ENCODE measurements at places on chromosomes 6 and 20.

DNA sequence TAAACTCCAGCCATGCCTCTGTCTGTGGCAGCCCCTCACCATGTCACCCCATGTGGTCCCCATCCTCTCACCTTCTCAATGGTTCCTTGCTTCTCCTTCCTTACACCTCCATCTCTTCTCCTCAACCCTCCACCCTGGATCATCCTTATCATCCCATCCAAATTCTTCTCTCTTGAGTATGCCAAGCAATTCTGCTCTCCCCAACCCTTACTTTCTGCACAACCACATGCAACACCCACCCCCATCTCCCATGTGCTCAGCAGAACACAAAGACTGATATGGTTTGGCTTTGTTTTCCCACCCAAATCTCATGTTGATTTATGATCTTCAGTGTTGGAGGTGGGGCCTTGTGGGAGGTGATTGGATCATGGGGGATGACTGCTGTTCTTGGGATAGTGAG, 42.5 kb upstream of the RALY start:
- DNase-seq, result no peak
- H3K27me3 ChIP-seq, result no peaks in the 10 kb centered on the region
- no peak overlapping the region for H3K27ac ChIP-seq
- H3K36me3 ChIP-seq, result no peaks in the 10 kb centered on the region
- no peak overlapping the region for H3K4me3 ChIP-seq

GRCh38 chr20:431012-431904, 23.2 kb downstream of the RBCK1 start:
- DNase-seq, result peak; percentile 50
- no peaks in the 10 kb centered on the region for H3K27me3 ChIP-seq
- H3K4me1 ChIP-seq, result no peaks in the 10 kb centered on the region

- peak overlapping the region; percentile 91 for H3K27ac ChIP-seq
- H3K27me3 ChIP-seq, result no peaks in the 10 kb centered on the region
- H3K4me3 ChIP-seq, result peak overlapping the region; percentile 70
- DNase-seq, result peak; percentile 16
Observed at GRCh38 chr20:35742741-35743523, 872 bp upstream of the RBM39 start.

GRCh38 chr6:124830506-124830905, 131.7 kb upstream of the RNF217 start:
- DNase-seq, result no peak
- no peaks in the 10 kb centered on the region for H3K36me3 ChIP-seq
- H3K27me3 ChIP-seq, result no peaks in the 10 kb centered on the region

- no peaks in the 10 kb centered on the region for H3K36me3 ChIP-seq
- DNase-seq, result no peak
- H3K27me3 ChIP-seq, result peaks cover 17% of the 10 kb centered on the region
- no peak overlapping the region for H3K27ac ChIP-seq
- H3K4me3 ChIP-seq, result no peak overlapping the region
Observed at GRCh38 chr6:31083742-31084354, 28.5 kb downstream of the C6orf15 start.

DNA sequence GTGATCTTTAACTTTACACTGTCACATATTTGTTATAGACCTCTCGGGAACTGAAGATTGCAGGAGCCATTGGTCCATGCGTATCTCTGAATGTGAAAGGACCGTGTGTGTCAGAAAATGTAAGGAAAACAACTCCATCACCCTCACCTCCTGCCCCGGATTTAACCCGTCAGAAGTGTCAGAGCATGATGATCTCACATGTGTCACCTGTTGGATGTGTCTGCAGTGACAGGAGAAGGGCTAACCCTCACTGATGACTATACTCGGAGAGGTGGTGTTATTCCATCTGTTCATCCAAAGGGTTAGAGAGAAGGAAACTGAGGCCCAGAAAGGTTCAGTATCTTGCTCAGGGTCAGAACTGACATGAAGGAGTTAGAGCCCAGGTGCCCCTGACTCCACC, 24.9 kb downstream of the SEC23B start:
- no peak for DNase-seq
- H3K27ac ChIP-seq, result no peak overlapping the region
- no peak overlapping the region for H3K4me3 ChIP-seq

GRCh38 chr6:23414051-23414445, 712.0 kb upstream of the NRSN1 start:
- peak; percentile 27 for DNase-seq
- H3K36me3 ChIP-seq, result no peaks in the 10 kb centered on the region
- H3K4me3 ChIP-seq, result no peak overlapping the region
- H3K4me1 ChIP-seq, result no peaks in the 10 kb centered on the region
